ENCODE measurements at places on chromosomes 2 and 18.
A peak's percentile ranks its signal among the peaks of the same experiment; 100 is the strongest.

GRCh38 chr18:3248658-3249359 is 1.2 kb downstream of the MYL12A start:
- peak; percentile 68 for DNase-seq

- no peak for DNase-seq
Observed at GRCh38 chr2:72274380-72274797, 126.7 kb upstream of the CYP26B1 start.

DNA sequence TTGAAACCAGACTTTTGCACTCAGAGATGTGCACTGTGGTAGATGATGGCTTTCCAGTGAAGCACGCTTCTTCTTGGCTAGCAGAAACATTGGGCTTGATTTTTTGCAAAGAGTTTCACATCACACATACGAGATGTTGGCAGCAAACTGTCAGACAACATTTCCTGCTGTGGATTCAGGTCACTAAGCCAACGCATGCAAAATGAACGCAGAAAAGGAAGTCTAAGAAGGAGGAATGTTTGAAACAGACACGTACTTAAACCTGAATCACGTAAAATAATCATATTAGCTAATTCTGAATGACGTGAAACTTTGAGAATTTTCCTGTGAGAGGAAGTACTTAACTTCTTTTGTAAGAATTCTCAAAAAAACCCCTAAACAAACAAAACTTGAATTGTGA is 88.1 kb downstream of the EPB41L3 start:
- no peak for DNase-seq

DNA sequence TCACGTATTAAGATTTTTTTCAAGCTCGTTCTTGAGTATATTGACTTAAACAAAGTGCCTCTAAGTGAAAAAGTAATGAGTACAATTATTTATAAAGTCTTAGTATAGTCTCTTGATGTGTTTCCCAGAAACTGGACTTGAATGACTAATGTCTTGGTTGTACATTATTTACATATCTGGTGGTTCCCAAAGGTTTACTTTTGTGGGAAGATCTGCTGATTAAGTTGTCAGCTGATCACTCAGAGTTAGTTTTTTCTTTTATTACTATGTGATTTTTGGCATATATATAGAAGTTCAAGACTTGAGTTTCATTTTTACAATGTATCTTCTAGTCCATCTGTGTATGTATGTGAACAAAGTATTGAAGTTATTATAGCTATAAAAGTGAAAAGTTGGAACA is 29.5 kb downstream of the RNF144A start:
- peak; percentile 34 for DNase-seq

DNA sequence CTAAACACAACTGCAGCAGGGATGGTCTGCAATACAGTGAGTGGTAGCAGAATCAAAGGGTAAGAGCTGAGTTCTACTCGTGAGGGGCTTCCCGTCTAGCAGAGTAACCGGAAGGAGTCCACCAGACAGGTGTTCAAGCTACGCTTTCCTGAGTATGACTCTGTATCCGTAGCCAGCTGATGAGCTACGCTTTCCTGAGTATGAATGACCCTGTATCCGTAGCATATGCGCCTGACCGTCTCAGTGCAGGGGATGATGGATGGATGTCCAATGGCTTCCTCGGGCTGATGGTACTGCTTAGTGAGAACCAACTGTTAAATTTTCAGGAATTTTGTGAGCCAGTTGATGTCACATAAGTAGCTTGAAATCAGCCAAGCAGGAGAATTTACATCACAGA is 244.1 kb upstream of the MYT1L start:
- DNase-seq, result no peak

GRCh38 chr2:149173220-149173619 is 134.7 kb downstream of the LYPD6B start:
- no peak for DNase-seq

DNA sequence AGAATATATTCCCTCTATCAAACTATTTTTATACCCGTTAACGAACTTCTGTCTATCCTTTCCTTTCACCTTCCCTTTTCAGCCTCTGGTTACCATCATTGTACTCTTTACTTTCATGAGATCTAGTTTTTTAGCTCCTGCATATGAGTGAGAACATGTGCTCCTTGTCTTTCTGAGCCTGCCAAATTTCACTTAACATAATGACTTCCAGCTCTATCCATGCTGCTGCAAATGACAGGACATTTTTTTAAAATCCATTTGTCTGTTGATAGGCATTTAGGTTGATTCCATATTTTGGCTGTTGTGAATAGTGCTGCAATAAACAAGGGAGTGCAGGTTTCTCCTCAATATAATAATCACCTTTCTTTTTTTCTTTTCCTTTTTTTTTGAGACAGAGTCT is 8.2 kb upstream of the CCDC195 start:
- no peak for DNase-seq

Measured in ELR (cell line).